ENCODE measurements at places on chromosomes 5 and 9. TPM values are rescaled to one million over a fixed set of nuclear protein-coding genes. Genes with fewer than 3 reads are reported as not detected.

CDKN2B-AS1 gene
- 0.25 TPM for total RNA-seq

BTNL3 gene
- total RNA-seq: not detected

PDE8B gene
- 8.9 TPM for total RNA-seq

DHX29 gene
- 42.3 TPM for total RNA-seq

DAP gene
- 16.2 TPM for total RNA-seq

PPIP5K2 gene
- total RNA-seq: 114 TPM

HTR1A gene
- 8.4 TPM for total RNA-seq

OBP2B gene
- not detected for total RNA-seq

LRRC70 gene
- total RNA-seq: 3.2 TPM

PDCD1LG2 gene
- 0.25 TPM for total RNA-seq

SLC36A1 gene
- total RNA-seq: 7.6 TPM

CCL28 gene
- total RNA-seq: 0.49 TPM

AK8 gene
- total RNA-seq: 0.49 TPM

MZB1 gene
- not detected for total RNA-seq

ANKRD20A1 gene
- total RNA-seq: 2.0 TPM

ZNF454 gene
- 15.0 TPM for total RNA-seq

TERT gene
- total RNA-seq: not detected

BHMT gene
- 0.25 TPM for total RNA-seq
